ENCODE measurements at places on chromosomes 13 and 19. TPM values are rescaled to one million over a fixed set of nuclear protein-coding genes. Genes with fewer than 3 reads are reported as not detected.
A peak's percentile ranks its signal among the peaks of the same experiment; 100 is the strongest.

Gene IGFL3
- total RNA-seq = not detected

Gene FSD1
- 4.6 TPM for total RNA-seq

Gene GRK1
- under 0.01 TPM for total RNA-seq

Gene PCSK4
- 11.6 TPM for total RNA-seq

Gene MCF2L
- total RNA-seq = 3.2 TPM

GRCh38 chr13:56563663-56564062 is 577.1 kb upstream of the PRR20A start:
- no peak for DNase-seq

DNA sequence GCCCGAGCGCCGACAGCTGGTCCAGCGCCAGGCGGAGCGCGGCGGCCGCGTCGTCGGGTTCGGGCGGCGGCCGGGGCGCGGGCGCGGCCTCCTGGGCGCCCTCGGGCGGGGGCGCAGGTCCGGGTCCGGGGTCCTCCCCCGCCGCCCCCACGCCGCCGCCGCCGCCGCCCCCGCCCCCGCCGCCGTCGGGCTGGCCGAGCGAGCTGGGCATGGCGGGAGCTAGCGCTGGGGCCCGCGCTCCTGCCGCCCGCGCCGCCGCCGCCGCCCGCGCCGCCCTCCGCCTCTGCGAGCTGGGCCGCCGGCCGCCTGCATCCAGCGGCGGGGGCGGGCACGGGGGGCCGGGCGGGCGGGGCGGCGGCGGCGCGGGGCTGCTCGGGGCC is 287 bp downstream of the MEX3D start:
- no peak for DNase-seq

DNA sequence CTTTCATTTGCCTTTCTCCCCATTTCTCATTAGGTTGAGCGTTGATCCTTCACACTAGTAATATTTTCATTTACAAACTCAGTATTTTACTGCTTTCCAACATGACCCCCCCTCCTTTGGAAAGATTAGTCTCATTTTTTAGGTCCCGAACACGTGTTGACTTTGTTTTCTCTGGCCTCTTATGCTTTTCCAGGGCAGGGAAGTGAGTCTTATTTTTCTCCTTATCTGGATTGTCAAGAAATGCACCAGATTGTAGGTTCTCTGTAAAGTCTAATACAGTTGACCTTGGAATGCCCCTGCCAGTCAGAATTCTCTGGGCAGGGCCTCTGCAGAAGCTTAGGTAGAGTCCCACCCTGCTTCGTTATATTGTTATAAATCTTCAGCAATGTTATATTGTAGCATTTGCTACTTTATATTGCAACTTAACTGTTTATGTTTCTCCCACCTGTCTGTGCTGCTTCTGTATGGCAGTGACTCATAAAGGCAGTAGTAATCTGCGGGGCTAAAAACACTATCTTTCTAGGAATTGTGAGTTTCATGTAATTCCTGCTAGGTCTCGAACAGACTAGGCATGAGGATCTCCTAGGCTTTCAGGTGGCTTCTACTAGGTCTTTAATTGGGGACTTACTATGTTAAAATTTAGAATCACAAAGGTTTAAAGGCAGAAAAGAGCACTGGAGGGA is 2.0 kb downstream of the TDRD3 start:
- DNase-seq = no peak

- DNase-seq = no peak
These were observed at the start of gene ATXN8OS for GRCh38 chr13:70107498-70108281. ATXN8OS (plus strand) TSS chr13:70107826.

- peak; percentile 5 for DNase-seq
These were observed 111.1 kb downstream of the MIPEP start for GRCh38 chr13:23778002-23778652.

GRCh38 chr19:2815191-2815614 is 4.5 kb upstream of the ZNF554 start:
- no peak for DNase-seq

- peak; percentile 11 for DNase-seq
These were observed 594 bp downstream of the ZNF146 start for GRCh38 chr19:36215276-36216123.

DNA sequence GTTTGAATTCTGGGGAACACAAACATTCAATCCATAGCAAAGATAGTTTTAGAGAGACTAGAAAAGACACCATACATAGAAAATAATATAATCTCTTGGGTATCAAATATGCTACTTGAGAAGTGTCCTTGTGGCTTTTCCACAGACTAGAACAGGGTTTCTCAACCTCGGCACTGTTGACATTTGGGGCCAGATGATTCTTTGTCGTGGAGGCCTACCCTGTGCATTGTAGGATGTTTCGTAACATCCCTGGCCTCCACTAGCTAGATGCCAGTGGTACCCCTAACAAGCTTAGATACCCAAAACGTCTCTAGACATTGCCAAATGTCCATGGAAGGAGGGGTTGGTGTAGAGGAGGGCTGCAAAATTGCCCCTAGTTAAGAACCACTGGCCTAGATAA is 2.2 kb upstream of the ESD start:
- DNase-seq = no peak

DNA sequence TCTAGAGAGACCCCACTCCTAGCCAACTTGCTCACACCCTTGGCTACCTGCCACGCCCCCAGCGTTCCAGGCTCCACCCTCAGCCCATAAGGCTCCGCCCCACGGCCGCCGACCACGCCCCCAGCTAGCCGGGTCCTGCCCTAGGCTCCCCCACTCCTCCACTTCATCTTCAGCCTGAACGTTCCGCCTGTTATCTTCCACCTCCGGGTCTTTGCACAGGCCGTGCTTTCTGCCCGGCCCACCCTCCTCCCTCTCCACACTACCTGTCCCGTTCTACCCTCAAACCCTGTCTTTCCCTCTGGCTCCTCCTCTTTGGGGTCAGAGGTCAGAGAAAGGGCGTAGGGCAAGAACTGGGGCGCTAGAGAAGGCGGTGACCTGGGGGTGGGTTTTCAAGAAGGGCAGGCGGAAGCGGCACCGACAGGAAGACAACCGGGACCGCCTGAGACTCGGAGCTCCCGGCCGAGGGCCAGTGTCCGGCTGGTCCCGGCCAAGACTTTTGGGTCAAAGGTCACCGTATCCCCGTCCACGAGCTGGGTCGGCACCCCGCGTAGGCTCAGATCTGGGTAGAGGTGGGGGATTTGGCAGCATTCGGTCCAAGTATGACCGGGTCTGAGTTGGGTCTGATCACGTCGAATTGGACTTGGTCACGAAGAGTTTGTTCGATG is 2.2 kb downstream of the PDE4C start:
- no peak for DNase-seq

DNA sequence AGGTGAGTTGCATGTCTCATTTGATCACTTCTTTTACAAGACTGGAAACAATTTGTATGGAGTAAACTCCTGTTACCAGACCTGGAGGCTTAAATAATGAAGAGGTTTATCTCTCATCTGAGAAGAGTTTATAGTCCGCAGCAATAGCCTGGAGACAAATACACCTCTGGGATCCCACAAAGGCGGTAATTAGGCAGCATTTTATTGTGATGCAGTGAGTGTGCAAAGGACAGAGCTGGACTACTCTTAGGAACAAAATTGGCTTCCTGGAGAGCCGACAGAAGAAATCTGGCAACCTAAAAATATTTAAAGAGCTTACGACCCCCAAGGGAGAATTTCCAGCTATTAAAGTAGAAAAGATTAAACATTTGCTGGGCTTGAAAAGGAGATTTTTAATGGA is 11.8 kb upstream of the KATNAL1 start:
- DNase-seq = no peak

- peak; percentile 10 for DNase-seq
These were observed 171.9 kb downstream of the KLF5 start for GRCh38 chr13:73230716-73231115.

DNA sequence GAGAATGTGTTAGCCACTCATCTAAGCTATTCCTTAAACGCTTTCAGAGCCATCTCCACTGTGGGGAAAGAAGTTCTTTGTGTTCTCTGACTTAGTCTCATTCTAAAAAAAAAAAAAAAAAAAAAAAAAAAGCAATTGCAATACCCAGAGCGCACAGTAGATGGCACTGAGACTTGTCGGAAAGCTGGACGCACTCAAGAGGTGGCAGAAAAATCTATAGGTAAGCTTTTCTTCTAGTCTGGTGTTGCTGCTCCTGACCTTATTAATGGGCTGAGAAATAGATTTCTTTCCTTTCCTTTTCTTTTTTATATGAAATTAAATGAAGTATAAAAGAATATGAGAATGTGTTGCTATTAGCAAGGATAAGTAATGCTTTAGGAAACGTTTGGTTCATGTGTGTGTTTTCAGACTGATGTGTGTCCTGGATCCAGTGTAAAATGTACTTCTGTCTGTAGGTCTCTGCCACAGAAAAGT is 4.7 kb upstream of the GJB2 start:
- DNase-seq = peak; percentile 72

Data from hematopoietic multipotent progenitor cell (in vitro differentiated cells).